ENCODE measurements at places on chromosomes 11 and 22. TPM values are rescaled to one million over a fixed set of nuclear protein-coding genes. Genes with fewer than 3 reads are reported as not detected.

MIOX gene
- total RNA-seq, result not detected

HORMAD2 gene
- not detected for total RNA-seq

PAMR1 gene
- total RNA-seq, result 1.4 TPM

TTC28 gene
- 6.3 TPM for total RNA-seq

MRGPRX3 gene
- total RNA-seq, result not detected

DRD2 gene
- total RNA-seq, result not detected

C11orf52 gene
- 6.7 TPM for total RNA-seq

CALCB gene
- not detected for total RNA-seq

GDPD4 gene
- not detected for total RNA-seq

PIH1D2 gene
- 0.56 TPM for total RNA-seq

CNGA4 gene
- not detected for total RNA-seq

OR6T1 gene
- not detected for total RNA-seq

PHOX2A gene
- total RNA-seq, result not detected

CPSF7 gene
- 180 TPM for total RNA-seq

P2RY6 gene
- 1.1 TPM for total RNA-seq

GRAP2 gene
- total RNA-seq, result 0.07 TPM

SMARCB1 gene
- 37.8 TPM for total RNA-seq

SAA1 gene
- total RNA-seq, result 145 TPM

APOBEC3H gene
- not detected for total RNA-seq

GGTLC2 gene
- not detected for total RNA-seq

TRIM66 gene
- 0.85 TPM for total RNA-seq

C11orf65 gene
- total RNA-seq, result 0.51 TPM

NTM gene
- total RNA-seq, result not detected

FUT4 gene
- total RNA-seq, result 1.6 TPM

PLAAT3 gene
- 58.0 TPM for total RNA-seq

FGF3 gene
- not detected for total RNA-seq

BCO2 gene
- total RNA-seq, result 5.8 TPM

ZNF202 gene
- 4.5 TPM for total RNA-seq

ARHGAP20 gene
- 0.51 TPM for total RNA-seq

OOSP4A gene
- not detected for total RNA-seq

ESAM gene
- total RNA-seq, result 20.0 TPM

AQP11 gene
- total RNA-seq, result 0.11 TPM

HPX gene
- not detected for total RNA-seq

ME3 gene
- total RNA-seq, result 17.0 TPM

SCGB1C1 gene
- total RNA-seq, result not detected

RAB3IL1 gene
- total RNA-seq, result 4.9 TPM

VWA5A gene
- total RNA-seq, result 2.0 TPM

CCS gene
- 12.3 TPM for total RNA-seq

SMC1B gene
- total RNA-seq, result not detected

SCARF2 gene
- 4.0 TPM for total RNA-seq

BAIAP2L2 gene
- total RNA-seq, result 0.16 TPM

MS4A3 gene
- not detected for total RNA-seq

PPFIBP2 gene
- 25.5 TPM for total RNA-seq

RPS13 gene
- 1,604 TPM for total RNA-seq

OR8G5 gene
- not detected for total RNA-seq

MS4A6A gene
- total RNA-seq, result 16.4 TPM

ALG8 gene
- total RNA-seq, result 12.1 TPM

CCDC87 gene
- not detected for total RNA-seq

MS4A7 gene
- 7.3 TPM for total RNA-seq

EHF gene
- total RNA-seq, result not detected

FAM111B gene
- not detected for total RNA-seq

RFPL3 gene
- total RNA-seq, result not detected

Data from gastrocnemius medialis (tissue), 4 donors.